GM18507 (cell line): ENCODE measurements at places on chromosomes 11 and 22.

DNA sequence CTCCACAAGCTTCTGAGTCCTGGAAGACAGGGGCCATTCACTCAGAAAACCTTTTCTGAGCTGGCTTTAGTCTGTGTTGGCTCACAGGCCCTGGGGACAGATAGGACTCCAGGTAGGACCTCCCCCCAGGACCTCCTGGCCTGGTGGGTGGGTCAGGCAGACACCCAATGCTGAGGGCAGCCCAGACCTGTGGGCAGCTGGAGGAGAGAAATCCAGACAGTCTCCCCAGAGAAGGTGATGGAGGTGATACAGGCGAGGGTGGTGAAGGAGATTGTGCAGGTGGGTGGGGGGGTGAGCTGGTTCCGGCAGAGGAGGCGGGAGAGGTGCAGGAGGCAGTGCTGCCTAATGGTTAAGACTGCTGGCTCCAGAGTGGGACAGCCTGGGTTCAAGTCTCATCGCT is 15.6 kb downstream of the LRRC32 start:
- no peak for DNase-seq

GRCh38 chr11:108278546-108278945 is 55.7 kb downstream of the ATM start:
- no peak for DNase-seq

DNA sequence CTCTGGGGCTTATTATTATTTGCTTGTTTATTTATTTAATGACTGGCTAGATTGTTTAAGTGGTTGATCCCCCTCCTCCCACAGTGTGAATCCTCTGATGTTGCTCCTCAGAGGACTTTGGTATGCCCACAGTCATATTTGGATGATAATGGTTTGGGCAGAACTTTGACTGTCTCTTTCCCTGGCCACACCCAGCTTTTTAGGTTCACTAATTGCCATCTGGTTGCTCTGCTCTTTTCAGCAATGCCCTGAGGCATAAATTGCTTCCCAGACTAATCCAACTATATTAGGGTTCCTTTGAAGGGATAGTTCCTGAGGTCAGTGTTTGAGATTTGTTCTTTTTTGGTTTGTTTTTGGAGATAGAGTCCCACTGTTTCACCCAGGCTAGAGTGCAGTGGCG is 99.3 kb upstream of the RRM1 start:
- no peak for DNase-seq

DNA sequence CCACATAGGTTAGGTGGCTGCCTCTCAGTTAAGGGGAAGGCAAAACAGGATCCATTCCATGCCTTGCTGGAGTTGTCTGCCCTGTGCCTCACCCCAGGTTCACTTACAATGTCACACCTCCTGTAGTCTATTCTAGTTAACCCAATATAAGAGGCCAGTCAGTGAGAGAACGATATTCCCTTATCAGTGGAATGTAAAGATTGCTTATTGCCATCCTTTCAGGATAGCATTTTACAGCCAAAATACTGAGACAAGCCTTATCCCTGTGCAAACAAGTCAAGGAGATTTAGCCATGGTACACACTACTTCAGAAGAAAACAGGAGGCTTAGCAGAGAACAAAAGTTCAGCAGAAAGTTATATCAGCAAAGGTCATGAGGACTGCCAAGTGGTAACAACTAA is 5.5 kb downstream of the CYP2R1 start:
- no peak for DNase-seq

DNA sequence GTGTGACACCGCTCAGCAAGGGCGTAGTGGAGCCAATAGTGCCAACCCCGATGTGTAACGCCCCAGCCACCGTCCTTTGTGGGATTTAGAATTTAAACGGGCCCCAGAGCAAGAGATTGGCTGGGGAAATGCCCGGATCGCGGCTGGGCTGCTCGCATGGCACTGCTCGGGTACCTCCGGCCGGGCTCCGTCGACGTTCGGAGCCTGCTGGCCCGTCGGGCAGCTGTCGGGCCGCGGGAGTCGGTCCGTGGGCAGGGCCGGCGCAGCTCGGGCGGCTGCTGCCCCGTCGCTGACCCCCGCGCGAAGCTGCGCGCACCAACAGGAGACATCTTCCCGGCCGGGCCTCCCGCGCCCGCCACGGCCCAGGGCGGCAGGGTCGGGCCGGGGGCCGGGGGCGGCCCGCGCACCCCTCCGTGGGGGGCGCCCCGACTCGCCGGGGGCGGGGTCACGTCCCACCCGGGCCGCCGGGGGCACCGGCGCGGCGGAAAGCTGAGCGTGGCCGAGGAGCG is 1.3 kb upstream of the KDM2A start:
- DNase-seq, result no peak

- no peak for DNase-seq
Measured at GRCh38 chr22:27674261-27674923, 127.2 kb downstream of the MN1 start.

GRCh38 chr22:47145883-47146282 is 383.4 kb downstream of the TBC1D22A start:
- no peak for DNase-seq

- no peak for DNase-seq
Measured at GRCh38 chr11:124877910-124878758, 12.9 kb downstream of the ROBO3 start.

DNA sequence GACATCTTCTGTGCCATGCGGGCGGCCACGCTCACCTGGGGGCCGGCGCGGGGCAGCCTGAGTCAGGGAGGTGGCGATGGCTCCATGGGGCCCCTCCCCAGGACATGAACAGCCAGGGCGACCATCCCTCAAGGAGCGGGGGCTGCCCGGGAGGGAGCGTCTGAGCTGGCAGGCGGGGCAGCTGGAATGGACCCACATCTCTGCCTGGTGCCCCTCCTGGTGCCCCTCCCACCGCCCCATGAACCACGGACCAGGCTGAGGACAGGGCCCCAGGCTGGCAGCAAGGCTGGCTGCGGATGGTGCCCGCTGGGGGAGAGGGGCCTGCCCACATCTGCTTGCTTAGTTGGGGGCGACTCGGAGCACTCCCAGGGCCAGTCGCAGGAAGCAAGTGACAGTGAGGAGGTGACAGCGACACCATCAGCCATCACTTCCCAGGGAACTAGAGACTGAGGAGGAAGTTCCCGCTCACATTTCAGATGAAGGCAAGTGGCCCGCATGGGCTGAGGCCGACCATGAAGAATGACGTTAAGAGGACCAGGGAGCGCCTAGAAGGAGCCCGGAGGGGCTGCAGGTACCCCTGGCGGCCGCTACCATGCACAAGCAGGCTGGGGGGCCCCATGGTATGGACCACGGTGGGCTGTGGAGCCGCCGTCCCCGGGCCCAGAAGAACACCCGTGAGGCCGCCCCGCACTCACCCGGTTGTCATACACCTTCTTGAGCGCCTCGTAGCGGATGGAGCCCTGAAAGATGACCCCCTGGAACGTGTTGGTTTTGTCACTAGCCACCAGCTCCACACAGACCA is 37.3 kb downstream of the KIAA0930 start:
- DNase-seq, result no peak

GRCh38 chr11:43327987-43328386 is 16.2 kb downstream of the API5 start:
- no peak for DNase-seq

DNA sequence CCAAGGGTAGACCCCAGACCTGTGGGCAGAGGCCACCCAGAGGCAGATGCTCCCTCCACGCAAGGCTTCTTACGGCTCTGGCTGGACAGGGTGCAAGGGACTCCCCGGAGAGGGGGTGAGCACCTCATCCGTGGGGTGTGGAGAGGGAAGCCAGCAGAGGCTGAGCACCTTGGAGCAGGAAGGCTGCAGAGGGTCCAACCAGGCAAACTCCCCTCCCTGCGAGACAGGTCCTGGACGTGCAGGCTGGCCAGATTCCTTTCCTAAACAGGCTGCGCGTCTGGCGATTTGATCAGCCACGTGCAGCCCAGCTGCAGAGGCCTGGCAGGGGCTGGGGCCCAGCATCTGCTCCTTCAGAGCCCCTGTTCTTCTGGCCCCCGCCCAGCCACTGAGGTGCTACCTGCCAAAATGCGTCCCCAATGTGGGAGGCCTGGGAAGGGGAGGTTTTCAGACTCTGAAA is 49.3 kb downstream of the WNT11 start:
- no peak for DNase-seq

DNA sequence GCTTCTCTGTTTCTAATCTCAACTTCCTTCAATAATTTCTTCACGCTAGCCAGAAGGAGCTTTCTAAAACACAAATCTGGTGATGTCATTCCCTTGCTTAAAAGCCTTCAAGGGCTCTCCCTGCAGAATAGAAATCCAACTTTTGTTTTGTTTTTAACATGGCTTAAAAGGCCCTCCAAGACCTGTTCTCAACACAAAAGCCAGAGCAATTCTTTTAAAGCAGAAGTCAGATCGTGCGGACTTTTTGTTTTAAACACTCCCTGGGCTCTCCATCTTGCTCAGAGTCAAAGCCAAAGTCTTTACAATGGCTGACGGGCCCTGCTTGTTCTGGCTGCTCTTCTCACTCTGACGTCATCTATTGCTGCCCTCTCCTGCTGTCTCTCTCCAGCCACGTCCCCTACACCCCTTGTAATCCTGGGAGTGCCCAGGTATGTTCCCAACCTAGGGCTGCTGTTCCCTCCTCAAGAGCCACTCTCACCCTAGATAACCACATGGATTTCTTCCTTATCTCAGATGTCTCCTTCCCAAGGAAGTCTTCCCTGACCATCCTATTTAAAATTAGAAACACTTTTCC is 22.5 kb downstream of the TECTA start:
- DNase-seq, result no peak

DNA sequence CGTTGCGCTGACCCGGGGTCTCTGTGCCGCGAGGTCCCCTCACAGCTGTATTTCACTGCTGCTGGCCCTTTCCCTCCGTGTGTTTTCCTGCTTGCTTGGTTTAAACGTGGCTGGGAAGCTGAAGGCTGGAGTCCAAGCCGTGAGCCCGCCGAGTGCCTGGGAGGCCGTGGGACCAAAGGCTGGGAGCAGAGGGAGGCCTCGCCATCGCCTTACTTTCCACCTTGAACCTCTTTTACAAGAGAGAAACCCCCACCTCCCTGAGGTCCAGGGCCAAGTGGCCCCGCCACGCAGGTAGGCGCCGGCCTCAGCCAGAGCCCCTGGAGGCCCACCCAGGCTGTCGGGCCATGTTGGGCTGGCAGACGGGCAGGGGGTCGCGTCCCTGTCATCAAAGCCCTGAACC is 411.6 kb downstream of the TBC1D22A start:
- no peak for DNase-seq

- no peak for DNase-seq
Measured at GRCh38 chr11:112016765-112017376, 8.3 kb upstream of the DLAT start.

DNA sequence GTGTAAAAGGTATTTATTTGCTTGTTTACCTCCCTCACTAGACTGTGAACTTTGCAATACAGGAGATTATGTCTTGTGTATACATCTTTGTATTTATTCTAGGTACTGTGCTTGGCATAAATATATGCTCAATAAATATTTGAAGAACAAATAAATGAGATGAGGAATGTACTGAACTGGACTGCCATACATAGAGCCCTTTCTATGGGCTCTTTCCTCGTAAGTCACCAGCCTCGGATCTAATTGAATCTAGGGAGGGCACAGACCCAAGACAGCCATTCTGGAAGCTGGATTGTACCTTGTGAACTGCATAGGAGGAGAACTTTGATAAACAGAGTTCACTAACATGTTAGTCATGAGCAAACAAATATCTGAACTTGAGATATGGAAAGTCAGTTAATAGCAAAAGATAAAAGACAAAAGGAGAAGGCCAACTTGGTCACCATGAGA is 503.9 kb downstream of the INSC start:
- no peak for DNase-seq

GRCh38 chr11:131370090-131370751 is at the start of gene NTM:
TSS of gene NTM (plus strand) at chr11:131370615.
- DNase-seq, result no peak

DNA sequence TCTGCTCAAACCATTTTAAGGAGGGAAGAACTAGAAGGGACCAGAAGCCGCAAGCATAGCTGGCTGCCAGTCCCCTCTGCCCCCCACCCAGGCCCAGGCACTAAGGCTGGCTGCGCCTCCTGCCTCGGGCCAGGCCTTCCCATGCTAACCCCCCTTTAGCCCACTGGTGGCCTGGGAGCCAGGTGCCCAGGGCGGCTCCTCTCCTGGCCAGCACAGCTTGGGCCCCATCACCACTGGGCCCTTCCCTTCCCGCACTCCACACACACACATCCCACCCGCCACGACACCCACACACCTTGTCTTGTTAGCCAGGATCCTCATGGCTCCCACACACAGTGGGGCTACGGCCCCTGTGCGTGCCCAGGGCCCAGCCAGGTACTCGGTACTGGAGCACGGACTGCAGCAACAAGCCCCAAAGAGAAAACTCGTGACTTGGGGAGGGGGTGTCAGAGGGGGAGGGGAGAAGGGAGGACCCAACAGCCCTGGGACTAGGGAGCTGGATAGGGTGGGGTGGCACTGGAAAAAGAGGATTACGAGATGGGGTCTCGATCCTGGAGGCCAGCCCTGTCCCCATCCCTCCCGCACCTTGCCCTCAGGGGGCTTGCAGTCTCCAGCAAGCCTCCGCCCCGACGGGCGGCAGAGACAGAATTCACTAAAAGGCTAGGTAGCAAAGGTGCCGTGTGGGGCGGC is 16.0 kb downstream of the BCL9L start:
- no peak for DNase-seq
